ENCODE measurements at places on chromosomes 5 and 9.

DNA sequence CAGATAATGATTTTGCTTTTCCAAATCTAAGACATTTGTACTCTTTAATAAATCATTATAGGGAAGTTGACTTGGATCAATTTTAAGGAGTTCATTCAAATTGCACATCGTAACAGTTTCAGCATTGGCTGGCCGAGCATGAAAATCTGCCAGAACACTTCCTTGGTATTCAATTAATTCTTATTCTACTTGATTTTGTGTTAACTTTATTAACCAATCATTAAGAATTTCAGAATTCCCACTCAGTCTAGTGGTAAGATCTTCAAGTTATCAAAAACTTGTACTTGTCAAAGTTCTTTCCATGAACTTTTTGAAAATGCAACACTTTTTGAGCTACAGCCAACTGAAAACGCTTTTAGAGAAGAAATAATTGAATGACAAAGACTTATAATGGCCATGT lies 565.8 kb downstream of the TLE1 start:
- DNase-seq = no peak

- no peak for DNase-seq
These were observed 7.4 kb downstream of the GAPVD1 start for GRCh38 chr9:125269014-125269397.

GRCh38 chr5:128436749-128437188 lies 101.3 kb downstream of the FBN2 start:
- no peak for DNase-seq

DNA sequence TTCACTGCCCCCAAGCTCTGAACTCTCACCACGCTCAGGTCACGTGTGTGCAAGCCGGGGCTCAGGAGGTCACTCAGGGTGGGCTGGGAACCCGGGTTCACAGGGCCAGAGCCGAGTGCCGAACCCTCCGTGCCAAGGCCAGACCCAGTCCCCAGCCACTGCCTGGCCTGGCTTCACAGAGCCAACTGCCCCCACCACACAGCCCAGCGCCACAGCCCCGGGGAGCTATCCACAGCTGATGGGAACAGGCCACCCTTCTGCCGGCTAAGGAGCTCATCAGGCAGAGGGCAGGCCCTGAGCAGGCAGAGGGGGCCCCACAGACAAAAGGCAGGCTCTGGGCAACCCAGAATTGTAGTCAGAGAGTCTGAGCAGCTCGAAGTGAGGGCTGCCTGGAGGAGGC lies 117.0 kb downstream of the VAV2 start:
- DNase-seq = no peak

DNA sequence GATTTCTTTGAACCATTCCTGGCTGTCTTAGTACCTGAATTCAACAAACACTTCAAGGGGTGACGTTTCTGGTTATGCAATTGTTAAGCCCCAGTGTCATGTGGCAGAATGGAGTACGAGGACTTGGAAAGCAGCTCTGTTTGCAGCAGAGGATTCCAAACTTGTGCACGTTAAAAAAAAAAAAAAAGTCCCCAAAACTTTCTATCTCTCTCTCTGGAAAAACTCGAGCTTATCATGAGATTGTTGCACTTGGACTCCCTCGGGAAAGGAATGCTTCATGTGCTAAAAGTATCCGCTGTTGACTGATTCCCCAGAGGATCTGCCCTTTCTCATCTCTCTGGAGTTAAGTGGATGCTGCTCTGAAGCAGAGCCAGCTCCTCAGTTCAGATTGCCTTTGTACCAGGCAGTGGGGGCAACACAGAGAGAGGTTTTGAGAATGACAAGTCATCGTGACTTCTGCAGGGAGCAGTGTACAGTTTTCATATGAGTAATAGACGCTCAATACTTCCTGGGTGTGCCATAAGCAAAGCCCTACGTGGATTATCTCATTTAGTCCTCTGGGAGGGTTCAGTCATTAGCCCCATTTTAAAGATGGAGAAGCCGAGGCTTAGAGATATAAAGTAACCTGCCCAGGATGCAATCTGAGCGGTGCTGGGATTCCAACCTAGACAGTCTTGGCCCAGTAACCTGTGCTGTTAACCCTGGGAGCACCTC lies 28.1 kb downstream of the TMOD1 start:
- no peak for DNase-seq

GRCh38 chr9:92529124-92529523 lies 6.7 kb downstream of the ECM2 start:
- DNase-seq = no peak

- DNase-seq = no peak
These were observed 228.8 kb downstream of the SMARCA2 start for GRCh38 chr9:2243666-2244555.

GRCh38 chr5:1663186-1663585 lies 136.5 kb downstream of the MRPL36 start:
- no peak for DNase-seq

DNA sequence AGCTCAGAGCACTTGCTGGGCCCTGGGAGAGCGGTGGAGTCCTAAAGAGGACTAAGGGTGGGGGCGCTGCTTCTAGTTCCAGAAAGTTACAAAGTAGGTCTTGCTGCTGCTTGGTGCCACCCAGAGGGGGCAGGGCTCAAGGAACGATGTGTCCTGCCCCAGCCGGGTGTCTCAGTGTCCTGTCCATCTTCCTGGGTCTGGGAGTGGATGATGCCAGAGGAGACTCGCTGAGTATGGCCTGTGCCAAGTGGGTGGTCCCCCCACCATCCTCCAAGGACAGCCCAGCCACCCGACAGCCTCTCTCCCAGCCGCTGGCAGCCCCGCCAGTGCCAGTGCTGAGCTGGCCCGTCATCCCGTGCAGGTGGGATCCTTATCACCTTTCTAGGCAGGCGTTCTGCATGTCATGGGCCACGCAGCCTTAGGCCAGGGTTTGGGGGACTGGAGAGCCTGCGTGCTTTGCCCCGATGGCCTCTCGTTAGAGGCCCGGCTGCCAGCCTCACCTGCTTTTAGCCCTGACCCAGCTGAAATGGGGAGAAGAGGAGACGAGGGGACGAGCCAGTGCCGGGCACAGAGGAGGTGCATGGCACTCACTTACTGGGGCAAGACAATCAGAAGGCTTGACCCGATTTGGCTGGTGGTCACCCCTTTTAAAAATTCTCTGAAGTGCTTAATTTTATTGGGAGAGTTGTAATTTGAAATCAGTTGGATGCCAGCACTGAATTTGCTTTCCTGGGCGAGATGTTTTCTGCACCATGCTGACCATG lies 5.6 kb downstream of the WNK2 start:
- no peak for DNase-seq

DNA sequence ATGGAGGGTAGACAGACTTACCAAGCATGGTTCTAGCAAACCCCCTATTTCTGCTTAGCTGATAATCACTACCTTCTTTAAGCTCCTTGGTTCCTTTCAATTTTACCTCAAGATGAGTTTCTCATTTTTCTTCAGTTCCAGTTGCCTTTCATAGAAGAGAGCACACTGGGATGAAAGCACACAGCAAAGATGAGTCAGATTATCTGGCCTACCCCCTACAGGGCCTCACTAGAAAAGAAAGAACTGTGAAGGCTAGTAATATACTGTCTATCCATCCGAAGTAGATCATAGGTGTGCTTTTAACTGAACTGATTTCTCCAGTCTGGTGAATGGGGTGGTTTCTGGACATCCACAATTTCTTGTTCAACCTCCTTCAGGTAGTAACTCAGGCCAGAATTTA lies 122.5 kb downstream of the TRPM3 start:
- no peak for DNase-seq

DNA sequence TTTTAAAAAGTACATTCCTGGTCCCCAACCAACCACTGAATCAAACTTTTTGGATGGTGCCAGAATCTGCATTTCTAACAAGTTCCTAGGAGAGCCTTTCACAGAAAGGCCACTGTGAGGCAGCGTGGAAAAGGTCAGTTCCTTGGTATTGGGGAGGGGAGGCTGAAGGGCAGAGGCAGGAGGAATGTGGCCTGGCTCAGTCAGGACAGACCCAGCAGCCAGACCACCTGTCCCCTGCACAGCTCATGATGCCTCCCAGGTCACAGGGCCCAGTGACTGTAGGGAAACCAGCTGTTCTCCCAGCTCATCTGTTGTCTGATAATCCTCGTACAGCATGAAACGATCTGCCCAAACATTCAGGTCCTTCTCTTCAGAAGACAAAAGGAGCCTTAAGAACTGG lies 132.9 kb downstream of the LHFPL2 start:
- no peak for DNase-seq

DNA sequence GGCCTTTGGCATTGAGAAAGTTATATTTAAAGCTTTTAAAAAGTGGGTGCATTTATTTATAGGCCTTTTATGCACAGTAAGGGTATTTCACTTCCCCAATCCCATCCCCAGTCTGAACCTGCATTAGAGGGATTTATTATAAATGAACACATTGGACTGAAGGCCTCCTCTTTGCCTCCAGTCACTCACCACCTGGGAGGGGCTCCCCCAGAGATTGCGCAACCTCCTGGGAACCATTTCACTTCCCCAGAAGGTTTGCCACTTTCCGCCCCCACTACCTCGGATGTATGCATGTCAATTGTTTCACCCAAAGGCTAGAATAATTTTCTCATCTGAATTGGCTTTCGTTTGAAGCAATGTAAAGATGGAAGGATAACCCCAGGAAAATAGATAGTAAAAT lies 29.8 kb upstream of the VCAN start:
- no peak for DNase-seq

- DNase-seq = no peak
These were observed 133.6 kb downstream of the MLLT3 start for GRCh38 chr9:20488691-20489090.

DNA sequence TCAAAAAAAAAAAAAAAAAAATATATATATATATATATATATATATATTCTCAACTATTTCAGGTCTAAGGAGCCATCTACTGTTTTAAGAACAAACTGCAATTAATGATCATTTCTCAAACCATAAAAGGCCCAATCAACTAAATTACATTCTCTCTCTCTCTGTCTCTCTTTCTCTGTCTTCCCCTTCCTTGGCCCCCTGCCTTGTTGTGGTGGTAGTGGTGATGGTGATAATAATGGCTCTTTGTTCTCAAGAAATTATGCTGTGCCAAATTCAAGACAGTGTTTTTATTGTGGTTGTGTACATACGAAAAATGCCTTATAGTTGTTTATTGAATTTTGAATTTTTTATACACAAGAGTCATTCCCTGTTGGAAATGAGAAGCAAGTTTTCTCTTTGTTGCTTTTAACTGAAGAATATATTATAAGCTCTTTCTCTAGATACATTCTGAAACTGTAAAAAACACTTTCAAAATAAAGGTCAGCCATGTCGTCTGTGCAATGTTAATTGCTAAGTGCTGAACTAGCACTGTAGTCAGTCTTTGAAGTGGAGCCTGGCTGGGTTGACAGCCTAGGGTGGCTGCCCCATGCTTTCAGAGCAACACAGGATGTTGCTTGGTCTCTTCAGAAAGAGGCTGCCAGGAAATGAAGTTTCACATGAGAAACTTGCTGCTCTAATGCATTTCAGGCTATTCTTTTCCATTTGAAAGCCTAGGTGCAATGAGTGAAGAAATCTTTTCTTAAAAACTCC lies 96.0 kb downstream of the HINT1 start:
- DNase-seq = peak; percentile 5

DNA sequence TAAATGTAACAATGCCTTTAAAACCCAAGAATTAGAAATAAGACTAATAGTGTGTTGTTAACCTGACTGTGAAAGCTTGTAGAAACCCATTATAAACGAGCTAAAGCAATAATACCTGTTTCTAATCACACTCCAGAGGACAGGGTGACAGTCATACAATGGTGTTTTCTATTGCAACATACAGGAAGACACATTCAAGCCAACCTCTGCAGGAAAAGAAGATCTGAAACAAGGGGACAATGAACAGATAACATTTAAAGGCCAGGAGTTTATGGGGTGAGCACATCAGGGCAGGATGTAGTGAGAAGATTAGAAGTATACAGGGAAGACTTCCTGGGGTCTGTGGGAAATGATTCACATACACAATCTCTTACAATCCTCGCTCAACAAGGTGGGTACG lies 13.8 kb downstream of the BARHL1 start:
- no peak for DNase-seq

DNA sequence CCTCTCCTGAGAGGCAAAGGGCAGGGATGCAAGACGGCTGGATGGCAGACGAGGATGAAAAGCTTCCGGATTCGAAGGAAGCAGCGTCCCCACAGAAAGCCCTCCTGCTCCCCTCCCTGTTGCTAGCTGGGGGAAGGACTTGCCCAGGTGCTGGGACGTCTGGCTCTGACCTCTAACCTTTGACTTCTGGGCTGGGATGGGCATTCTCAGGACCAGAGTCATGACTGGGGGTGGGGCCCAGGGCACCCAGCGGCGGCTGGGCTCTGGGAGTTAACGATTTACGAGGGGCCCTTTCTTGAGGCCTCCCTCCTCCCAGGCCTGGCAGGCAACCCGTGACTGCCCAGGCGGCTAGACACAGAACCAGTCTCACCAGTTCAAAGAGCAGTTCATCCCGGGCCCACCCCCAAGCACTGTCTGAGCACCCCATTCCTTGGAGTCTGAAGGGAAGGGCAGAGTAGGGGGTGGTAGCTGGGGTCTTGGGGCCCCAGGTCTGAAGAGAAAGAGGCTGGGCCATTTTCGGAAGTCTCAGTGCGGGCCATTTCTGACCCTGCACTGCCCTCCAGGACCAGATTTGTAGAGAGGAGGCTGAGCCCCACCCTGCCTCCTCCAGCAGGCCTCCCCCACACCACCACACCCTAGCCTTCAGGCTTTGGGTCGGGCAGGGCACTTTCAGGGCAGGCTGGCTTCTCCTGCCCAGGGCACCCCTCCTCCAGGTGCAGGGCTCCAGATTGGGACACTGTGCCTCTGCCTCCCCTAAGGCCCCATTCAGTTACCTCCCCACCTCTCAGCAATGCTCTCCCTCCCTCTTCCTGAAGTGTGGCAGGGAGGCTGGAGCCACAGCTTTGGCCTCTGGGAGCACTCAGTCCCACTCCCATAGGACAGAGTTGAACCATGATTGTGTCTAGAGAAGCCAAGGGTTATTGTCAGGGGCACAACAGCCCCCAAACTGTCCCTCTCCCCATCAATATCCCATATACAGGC lies 5.0 kb upstream of the CXXC5 start:
- DNase-seq = no peak

DNA sequence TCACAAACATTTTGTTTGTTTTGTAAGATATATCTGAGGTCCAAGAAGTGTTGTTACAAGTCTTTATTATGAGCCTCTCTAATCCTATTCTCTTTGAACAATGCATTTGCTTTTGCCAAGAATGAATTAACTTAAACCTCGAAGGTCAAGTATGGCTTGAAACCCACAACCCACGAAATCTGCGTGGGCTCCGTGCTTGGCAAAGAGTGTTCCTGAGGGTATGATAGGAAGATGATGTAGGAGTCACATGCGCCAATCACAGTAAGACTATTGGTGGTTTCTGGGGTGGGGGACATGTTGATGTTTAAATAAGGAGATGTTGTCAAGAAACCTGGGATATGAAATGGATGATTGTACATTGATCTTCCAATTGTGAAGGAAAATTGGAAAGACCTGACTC lies 330.8 kb upstream of the RFX3 start:
- DNase-seq = no peak

GRCh38 chr5:28822071-28822470 lies 1783.7 kb upstream of the CDH9 start:
- no peak for DNase-seq

DNA sequence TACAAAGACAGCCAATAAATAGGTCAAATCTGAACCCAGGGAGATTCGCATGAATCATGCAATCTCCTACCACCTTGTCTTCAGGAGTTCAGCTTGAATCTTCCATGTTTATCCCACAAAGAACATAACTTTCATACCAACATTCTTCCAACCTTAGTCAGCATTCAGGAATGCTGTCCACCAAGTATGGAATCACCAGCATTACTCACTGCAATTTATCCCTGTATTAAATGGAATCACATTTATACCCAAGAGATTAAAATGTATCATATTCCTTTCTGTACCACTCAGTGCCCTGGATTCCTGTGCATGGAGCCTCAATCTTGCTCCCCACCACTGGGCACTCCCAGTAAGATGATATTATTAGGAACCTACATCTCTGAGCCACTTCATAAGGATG lies 162.6 kb downstream of the GLIS3 start:
- no peak for DNase-seq

Measured in effector CD8-positive, alpha-beta T cell (primary cell).